Kasumi-1 (cell line): ENCODE measurements at places on chromosomes 7 and 10.

GRCh38 chr10:126302826-126303665, 85.2 kb downstream of the ADAM12 start:
- peak; percentile 63 for DNase-seq

DNA sequence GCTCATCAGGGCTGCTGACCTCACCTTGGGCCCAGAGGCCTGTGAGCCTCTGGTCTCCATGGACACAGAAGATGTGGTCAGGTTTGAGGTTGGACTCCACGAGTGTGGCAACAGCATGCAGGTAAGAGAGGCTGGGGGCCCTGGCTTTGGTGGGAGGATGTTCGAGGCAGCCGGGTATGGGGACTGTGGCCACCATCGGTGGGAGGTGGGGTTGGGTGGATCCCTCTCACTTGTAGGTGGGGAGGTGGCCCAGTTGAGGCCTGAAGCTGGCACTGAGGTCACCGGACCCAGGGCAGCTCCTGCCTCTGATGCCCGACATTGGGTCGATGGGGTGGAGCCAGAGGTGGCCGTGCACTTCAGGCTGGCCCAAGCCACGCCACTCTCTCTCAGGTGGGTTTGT, 406 bp downstream of the ZP3 start:
- DNase-seq = no peak

DNA sequence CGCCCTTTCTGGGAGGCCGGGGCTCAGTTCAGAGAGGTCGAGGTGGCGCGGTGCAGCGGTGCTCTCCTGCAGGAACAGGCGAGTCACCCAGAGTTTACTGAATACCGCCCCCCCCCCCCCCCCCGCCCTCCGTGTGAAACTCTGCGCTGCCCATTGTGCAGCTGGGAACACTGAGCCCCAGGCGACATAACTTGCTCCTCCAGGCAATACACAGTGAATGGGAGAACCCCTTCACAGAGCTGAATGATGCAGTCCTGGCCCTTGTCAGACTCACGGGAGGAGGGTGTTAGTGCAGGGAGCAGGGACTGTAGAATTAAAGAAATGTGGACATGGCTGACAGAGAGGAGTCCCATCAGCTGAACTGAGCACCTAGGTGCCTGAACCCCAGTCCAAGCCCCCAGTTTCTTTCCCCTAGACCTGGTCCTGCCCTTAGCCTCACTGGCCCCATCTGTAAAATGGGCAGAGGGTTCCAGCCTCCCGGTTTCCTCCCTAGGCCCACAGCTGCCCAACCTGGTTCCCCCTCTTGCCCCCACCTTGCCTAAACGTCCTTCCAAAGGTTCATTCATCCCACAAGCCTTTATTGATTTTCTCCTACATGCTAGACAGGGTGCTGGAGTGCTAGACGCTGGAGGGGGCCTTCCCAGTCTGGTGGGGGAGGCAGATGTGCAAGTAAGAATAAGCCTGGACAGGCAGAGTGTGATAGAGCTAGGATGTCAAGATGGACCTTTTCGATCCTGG, 869 bp upstream of the LOXL4 start:
- DNase-seq = no peak

DNA sequence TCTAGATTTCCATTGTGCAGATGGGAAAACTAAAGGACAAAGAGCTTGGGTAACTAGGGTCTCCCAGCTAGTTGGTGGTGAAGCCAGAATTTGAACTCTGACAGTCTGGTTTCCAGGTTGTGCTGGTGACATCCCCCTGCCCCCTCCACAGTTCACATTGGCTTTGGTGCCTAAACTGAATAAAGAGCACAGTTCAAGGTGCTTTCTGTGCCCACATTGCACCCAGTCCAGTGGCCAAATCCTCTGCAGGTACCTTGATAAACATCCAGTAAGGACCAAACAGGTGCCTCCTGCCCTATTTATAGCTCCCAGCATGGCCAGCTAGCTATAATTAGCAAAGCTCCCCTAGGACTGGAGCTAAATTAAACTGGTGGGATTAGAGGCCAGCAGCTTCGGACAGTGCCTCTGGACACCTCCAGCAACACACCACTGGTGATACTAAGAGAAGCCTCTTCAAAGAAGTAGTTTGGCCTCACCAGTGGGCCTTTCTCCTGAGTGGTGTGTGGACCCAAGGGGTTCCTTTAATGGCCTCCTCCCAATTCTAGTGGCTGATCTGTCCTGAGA, 59.9 kb downstream of the KCNMA1 start:
- DNase-seq = no peak

DNA sequence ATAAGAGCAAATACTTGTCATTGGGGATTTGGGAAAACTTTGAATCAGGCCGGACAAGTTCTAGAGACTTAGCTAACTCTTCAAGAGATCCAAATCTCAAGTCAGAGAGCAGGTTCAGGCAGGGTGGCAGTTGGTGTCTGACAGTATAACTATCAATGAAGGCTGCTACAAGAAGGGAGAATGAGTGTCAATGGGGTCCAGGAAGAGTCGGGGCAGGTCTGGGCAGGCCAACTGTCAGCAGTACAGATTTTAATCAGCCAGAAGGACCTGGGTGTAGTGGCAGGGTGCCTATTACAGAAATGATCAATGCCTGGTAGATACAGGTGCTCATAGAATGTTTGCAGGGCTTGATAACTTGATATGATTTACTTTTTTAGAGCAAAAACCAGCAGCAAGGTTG, 751.1 kb downstream of the GRM8 start:
- no peak for DNase-seq

DNA sequence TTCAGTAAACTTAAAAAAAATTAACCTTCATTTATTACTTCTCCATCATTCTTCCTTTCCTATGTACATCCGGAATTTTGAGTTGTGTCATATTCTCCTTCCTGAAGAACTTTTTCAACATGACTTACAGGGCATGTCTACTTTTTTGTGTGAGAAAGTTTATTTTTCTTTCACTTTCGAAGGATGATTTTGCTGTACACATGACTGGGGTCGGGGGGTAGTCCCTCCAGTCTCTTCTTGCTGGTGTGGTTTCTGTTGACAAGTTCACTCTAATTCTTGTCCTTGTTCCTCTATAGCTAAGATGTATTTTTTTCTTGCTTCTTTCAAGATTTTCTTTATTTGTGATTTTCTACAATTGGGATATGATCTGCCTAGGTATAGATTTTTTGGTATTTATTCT, 55.8 kb downstream of the INPP5A start:
- no peak for DNase-seq

GRCh38 chr7:20146451-20146850, 70.7 kb downstream of the MACC1 start:
- DNase-seq = no peak

DNA sequence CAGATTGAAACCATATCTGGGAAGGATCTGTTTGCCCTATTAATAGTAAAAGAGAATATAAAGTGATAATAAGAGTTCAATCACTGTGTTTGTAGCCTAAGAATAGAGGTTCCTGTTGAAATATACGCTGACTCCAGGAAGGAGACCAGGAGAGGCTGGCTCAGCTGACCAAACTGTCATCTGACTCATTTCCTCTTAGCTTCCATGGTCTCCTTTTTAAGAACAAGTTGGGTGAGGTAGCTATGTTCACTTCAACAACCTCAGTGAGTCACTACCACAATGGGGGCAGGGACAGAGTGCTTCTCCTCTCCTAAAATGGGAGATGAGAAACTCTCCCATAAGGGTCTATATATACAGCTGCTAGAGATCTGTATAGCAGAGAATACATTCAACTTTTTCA, 543.3 kb downstream of the CALN1 start:
- DNase-seq = peak; percentile 46

DNA sequence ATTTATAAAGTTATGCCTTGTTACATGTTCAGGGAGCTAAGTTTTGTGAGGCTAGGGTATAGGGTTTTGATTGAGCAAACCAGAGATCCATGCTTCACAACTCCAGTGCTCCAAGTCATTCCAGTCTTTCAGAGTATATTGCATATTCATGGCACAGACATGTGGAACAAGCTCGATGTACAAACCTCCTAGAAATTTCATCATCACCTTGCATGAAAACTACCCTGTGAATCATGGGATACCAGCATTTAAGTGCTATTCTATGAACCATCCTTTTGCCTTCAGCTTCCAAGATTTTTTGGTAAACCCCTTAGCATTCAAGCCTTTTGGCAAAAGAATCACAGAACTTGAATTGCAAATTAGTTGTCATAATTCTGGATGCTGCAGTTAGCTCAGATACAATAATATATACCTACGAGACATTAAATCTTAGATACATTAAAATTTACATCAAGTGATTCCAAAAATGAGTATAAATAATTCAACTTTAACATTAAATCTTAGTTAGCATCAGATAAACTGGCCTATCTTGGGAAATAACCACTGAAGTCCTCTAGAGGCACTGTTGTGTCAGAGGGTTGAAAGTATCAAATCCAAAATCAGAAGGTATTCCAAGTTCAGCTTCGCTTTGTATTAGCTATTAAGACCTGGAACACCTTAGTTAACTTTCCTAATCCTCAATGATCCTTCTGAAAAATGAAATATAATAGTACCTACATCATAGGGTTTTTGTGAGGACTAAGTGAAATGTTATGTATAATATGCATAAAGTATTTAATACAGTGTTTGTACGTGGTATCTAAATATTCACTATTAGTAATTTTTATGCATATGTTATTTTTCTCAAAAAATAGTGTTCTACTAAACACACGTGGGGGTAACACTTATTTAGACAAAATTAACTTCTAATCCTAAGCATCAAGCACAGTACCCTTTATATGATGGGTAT, 55.5 kb upstream of the CABCOCO1 start:
- DNase-seq = peak; percentile 60

GRCh38 chr7:128236924-128237586, 4.0 kb upstream of the LEP start:
- DNase-seq = peak; percentile 33

DNA sequence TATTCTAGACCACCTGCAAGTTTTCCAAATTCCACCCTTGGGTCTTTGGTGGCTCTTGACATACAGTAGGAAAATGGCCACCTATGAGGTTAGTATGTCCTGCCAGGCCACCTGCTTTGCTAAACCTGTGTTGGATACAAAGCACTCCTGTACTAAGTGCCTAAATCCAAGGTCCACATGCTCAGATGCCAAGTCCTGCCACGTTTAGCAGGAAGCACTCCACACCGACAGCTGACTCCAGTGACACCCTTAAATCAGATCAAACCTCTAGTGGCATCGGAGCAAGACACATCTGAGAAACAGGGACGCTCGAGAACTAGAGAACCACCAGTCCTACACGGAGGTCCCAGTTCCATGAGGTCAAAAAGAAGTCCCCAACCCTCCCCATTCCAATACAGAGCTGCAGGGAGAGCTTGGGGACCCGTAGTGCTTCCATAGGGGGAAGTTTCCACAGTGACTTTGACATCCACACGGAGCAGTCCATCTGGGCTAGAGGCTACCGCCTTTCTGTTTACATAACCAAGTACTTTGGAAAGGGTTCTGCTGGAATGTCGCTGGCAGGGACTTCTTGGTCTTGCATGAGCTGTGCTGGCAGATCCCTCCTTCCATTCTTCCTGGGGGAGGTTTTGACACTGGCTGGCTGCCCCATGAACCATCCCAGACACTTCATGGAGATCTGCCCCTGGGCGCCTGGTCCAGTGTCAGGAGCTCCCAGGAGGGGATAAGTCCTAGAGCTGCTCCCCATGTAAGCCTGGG, 290.6 kb downstream of the PRPF18 start:
- no peak for DNase-seq

- no peak for DNase-seq
These were observed 43.3 kb downstream of the SFTPD start for GRCh38 chr10:79905322-79906314.

- no peak for DNase-seq
These were observed 147.9 kb upstream of the FZD8 start for GRCh38 chr10:35789996-35790395.

- DNase-seq = peak; percentile 7
These were observed 24.9 kb upstream of the ADO start for GRCh38 chr10:62779487-62780248.

DNA sequence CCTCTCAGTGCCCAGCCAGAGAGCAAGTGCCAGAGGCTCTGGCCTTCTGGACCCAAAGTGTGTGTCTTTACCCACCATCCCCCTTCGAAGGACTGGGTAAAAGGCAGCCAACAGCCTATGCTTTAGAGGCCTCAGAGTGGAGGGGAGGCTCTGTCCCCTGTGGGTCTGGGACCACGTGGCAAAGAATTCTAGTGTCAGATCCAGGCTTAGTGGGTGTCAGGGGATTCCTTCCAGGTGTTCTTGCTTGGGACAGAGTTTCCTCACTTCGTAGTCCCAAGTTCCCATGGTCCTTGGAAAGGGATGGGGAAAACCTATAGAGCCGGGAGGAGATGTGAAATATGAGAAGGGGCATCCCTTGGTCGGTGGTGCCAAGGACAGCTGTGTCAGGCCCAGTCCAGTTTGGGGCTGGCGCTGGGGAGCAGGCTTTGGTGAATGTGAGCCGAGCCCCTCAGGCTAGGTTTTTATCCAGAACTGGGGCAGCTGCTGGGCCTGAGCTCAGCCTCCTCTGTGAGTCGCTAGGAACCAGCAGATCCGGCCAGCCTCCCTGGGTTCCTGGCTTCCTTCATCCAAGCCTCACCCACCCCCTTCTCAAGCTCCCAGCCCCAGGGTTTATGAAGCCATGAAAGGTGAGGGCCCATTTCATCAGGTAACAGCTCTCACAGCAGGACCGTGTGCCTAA, 71.2 kb downstream of the C10orf105 start:
- no peak for DNase-seq

- DNase-seq = no peak
These were observed 630.0 kb downstream of the NRG3 start for GRCh38 chr10:82505009-82505408.

GRCh38 chr7:44541876-44542610, 913 bp upstream of the NPC1L1 start:
- no peak for DNase-seq

- DNase-seq = peak; percentile 33
These were observed 1.9 kb downstream of the SKIDA1 start for GRCh38 chr10:21523557-21524008.

DNA sequence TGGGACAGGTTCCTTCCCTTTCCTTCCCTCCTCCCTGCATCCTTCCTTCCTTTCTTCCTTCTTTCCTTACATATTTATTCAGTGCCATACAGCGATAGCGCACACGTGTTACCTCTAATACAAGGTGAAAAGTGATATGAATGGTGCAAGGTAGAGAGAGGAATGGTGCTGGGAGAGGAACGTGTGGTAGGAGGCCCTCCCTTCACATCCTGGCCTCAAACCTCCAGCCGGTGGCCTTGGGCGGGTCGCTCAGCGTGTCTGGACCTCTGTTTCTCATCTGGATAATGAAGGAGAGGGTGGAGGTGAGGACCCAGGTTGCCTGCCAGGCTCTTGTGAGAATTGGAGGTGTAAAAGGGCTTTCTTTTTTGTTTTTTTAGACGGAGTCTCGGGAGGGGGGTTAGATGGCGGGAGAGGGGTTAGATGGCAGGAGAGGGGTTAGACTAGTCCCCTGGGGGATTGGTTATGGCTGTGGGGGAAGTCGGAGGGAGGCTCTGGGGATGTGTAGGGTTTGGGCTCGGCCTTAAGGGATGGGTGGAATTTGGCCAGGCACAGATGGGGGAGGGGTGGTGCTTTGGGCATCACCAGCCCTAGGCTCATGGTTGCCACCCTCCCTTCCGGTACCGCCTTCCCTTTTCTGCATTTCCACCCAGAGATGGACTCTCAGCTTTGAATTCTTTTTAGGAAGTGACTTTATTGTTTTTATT, 14.9 kb downstream of the CHST3 start:
- DNase-seq = no peak

GRCh38 chr10:117830205-117830604, 216.5 kb downstream of the RAB11FIP2 start:
- no peak for DNase-seq
